ENCODE measurements at places on chromosomes 13 and 19.

- DNase-seq, result no peak
Measured at GRCh38 chr13:104314926-104315535, 1248.8 kb upstream of the SLC10A2 start.

- no peak for DNase-seq
Measured at GRCh38 chr13:52743988-52744387, 4.4 kb upstream of the CNMD start.

- DNase-seq, result no peak
Measured at GRCh38 chr19:738509-739128, 12.3 kb upstream of the MISP start.

DNA sequence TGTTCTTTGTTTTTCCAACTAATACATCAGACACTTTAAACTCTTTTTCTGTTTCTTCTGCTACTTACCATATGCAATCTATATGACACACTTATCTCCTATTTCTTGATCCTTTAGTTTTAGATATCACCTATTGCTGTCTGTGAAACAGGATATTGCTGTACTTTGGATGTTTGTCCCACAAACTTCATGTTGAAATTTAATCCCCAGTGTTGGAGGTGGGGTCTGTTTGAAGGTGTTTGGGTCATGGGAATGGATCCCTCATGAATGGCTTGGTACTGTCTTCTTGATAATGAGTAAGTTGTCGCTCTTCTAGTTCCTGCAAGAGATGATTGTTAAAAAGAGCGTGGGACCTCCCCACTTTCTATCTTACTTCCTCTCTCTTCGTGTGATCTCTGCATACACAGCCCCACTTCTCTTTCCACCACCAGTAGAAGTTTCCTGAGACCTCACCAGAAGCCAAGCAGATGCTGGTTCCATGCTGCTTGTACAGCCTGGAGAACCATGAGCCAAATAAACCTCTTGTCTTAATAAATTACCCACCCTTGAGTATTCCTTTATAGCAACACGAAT is 244.2 kb downstream of the NHLRC3 start:
- no peak for DNase-seq

DNA sequence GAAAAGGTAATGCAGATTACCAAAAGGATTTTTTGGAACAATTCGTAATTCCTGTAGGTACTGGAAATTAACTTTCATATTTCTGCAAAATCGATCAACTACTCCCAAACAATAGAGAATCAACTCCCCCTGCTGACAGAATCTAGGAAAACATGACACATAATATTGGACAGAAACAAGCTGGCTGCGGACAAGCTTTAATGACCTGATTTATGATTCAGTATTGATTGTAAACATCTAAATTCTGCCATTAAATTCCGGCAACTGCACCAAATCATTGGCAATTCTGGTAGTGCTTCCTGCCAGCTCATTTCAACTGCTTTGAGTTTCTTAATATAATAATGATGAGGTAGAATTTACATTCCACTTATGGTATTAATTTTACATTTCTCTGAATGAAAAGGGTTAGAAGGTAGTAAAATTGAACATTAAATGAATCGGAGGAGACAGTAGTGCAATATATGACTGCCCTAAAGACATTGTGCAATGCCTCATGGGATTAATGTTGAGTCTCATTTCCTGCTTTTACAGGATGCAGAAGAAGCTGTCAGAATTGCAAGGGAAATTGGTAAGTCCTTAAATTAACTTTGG is 146.5 kb downstream of the PCCA start:
- no peak for DNase-seq

DNA sequence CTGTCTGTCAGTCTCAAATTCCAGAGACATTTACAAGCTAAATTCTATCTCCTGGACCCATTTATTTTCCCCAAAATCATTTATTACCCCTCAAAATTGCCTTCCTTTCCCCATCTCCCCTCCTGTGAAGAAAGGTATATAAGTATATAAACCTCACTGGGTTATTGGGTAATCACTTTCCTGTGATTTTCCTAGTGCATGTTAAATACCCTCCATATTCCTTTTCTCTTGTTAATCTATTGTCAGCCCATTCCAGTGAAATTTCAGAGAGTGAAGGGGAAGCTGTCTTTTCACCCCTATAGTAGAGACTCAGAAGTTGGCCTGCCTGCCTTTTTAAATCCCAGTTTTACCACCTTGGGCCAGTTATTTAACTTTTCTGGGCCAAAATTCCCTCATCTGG is 9.9 kb downstream of the IFNL1 start:
- no peak for DNase-seq

DNA sequence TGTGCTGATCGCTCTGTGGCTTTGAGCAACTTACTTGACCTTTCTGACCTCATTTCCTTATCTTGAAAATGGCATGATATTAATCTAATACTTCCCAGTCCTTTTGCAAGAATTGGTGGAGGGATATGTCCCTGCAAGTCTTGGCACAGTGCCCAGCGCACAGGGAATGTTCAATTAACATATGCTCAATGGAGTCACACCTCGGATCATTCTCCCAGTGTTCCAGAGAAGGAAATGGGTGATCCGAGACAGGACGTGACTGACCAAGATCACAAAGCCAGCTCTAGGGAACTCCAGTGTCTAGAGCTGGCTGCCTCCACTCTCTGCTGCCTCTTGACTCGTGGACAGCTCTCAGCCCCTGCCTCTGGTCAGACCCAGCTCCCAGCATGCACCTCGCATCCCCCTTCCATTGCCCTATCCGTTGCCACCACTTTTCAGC is 3.6 kb downstream of the CDC42EP5 start:
- no peak for DNase-seq

GRCh38 chr13:112974125-112974524 is 5.1 kb downstream of the MCF2L start:
- no peak for DNase-seq

DNA sequence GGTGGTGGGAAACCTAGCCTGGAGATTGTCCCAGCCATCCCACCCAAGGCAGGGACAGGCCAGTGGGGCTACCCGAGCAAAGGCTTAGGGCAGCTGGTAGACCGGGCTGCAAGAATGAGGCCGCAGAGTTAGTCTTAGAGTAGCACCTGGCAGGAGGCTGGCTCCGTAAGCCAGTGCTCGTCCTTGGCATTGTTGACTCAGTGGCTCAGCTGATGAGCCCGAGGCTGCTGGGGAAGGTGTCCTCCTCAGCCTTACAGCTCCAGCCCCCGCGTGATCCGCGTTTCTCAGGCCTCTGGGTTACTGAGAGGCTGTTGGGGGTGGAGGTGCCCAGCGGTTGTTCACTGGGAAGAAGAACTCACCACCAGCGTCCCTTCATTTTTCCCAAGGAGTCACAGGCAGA is 24.7 kb downstream of the PPP1R37 start:
- no peak for DNase-seq

- no peak for DNase-seq
Measured at GRCh38 chr19:531009-531752, 379 bp upstream of the CDC34 start.

GRCh38 chr13:94249512-94249911 is 230.0 kb downstream of the DCT start:
- DNase-seq, result no peak

GRCh38 chr19:6676288-6676687 is 6.3 kb upstream of the TNFSF14 start:
- DNase-seq, result no peak
